BJ (cell line): ENCODE measurements at places on chromosomes 5 and 9.

GRCh38 chr5:121164632-121165031 lies 687.0 kb upstream of the FTMT start:
- DNase-seq: no peak

DNA sequence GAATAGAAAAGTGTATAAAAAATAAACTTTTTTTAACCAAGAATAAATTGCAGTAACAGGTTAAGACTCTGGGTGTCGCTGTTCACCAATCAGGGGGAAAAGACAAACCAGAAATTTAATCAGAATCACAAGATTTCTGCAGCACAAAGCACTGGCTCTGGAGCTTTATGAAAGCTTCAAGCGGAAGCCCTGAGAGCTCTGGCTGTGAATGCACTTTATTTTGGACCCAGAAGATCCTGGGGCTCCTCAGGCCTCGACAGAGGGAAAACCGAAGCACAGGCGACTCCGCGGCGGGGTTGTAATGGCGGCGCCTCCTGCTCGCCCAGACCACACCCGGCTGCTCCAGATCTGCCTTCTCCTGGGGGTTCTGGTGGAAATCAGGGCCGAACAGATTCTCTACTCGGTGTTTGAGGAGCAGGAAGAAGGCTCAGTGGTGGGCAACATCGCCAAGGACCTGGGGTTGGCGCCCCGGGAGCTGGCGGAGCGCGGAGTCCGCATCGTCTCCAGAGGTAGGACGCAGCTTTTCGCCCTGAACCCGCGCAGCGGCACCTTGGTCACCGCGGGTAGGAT lies at the start of gene PCDHGA4:
Gene PCDHGA4, plus strand, starts transcription at position 122 of the 570 bp plus-strand sequence. Its CDS starts 87 bp downstream, at position 209.
- DNase-seq: no peak

DNA sequence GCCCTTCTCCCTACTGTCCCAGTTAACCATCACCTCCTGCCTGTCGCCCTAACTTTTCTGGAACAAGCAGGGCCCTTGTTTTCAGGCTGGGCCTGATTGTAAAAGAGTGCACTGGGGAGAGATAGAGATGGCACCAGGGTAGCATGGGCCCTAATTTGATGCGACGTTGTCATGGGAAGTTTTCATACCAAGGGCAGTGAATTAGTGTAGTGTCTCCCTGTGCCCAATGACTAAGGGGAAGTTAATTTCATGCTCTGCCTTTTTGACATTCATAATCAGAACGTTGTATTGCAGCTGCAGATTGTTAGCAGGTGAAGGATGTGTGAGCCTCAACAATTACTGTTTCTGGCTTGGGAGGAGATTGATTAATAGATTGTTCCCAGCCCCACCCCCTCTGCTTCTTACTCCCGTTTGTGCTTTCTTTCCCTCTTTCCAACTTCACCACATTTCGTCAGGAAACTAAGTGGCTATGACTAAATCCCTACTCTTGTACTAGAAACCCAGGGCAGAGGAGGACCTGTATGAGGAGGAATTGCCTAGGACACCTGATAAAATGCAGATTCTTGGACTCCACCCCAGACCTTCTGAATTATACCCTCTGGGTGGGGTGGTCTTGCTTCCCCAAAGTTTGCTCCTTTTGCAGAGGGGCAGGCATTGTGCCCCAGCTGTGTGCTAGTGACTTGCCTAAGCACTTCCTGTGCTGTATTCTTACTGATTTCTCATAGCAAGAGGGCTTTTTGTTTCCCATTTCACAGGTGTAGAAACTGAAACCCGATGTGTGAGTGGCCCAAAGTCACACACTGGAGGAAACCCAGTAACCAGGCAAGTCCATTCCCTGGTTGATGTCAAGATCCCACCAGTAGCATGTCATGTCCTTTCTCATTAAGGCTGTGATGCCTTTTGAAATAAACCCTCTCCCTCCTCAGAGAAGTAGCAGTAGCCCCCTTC lies 56.3 kb downstream of the DAB2IP start:
- DNase-seq: no peak

DNA sequence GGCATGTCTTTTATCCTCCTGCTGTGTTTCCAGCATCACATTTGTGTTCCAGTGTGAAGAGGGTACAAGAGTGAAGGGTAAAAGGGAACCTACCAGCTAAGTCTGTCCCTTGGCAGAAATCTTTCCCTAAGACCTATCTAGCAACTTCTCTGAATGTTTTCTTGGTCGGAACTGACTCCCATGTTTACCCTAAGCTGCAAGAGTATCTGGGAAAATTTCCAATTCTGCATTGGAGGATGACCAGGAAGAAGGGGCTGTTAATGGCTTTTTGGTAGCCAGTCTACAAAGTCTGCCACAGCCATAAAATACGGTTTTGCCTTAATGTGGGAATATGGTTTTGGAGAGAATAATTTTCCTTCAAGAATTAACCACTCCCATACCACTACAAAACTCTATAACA lies 75.1 kb downstream of the MAST4 start:
- DNase-seq: no peak

GRCh38 chr9:105834404-105834803 lies 140.1 kb downstream of the TMEM38B start:
- DNase-seq: no peak

DNA sequence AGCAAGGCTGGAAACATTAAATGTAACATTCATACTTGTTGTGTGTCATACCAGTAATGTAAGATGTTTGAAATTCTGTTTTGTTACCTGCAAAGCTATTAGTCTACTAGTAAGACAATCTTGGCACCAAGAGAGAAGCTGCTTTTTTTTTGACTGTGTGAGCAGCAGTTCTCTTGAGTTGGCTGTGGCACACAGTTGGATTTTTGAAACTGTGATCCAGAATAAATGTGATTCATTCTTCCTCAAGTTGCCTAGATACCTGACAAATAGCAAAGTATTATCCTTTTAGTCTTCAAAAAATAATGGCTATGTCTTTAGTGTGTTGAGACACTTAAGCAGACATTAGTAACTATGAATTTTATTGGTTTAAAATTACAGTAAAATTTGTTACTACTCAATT lies 57.2 kb upstream of the HAPLN1 start:
- DNase-seq: no peak

GRCh38 chr9:125235804-125236519 lies 5.2 kb downstream of the HSPA5 start:
- no peak for DNase-seq

GRCh38 chr5:163964671-163965070 lies 459.3 kb downstream of the MAT2B start:
- no peak for DNase-seq

DNA sequence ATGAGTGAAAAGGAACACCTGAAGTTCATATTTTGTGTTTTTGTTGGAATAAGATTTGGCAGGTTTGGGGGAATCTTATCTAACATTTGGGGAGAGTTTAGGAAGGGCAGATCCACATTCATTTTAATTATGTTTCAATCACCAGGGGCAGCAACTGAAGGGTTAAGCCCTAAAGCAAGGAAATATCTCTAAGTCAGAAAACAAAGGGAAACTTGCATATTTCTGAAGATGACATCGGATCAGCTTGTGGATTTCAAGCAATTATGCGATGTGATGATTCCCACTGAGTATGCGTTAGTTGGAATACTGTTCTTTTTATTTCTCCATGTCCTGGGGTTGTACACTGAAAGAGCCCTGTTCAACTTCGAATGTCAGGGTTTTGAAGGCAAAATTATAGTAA lies 59.8 kb upstream of the NFIB start:
- DNase-seq: no peak

- DNase-seq: no peak
Observed at GRCh38 chr9:70131296-70131695, 87.6 kb downstream of the MAMDC2 start.

GRCh38 chr9:98867103-98867428 lies 59.6 kb downstream of the GALNT12 start:
- DNase-seq: no peak

DNA sequence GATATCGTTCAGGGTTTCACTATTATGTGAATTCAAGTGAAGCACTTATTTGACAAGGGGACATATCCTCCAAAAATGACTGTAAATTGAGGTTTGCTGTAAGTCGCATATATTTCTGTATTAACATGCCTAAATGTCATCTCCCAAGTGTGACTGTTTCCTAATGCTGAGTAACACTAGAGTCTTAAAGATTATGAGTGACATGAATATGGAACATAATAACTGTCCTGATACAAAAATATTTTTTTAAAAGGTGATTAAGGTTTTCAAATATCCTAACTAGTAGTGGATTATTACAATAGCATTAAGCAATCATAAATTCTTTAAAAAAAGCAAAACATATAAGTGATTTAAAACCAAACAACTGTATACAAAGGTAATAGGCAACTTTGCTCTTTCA lies 3.6 kb downstream of the NFIB start:
- no peak for DNase-seq

GRCh38 chr5:152237531-152237930 lies 167.5 kb downstream of the NMUR2 start:
- DNase-seq: no peak

DNA sequence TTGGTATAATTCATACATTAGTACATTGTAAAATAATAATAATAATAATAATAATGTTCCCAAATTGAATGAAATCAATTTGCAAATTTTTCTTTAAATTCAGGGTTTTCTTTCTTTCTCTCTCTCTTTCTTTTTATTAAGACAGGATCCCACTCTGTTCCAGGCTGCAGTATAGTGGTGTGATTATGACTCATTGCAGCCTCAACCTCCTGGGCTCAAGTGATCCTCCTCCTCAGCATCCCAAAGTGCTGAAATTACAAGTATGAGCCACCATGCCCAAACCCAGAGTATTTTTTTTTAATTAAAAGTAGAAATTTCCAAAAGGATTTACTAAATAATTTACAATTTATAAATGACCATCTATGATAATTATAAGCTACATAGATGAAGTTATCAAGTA lies 117.7 kb downstream of the HOMER1 start:
- DNase-seq: no peak

GRCh38 chr9:108163321-108164005 lies 673.9 kb upstream of the KLF4 start:
- no peak for DNase-seq

DNA sequence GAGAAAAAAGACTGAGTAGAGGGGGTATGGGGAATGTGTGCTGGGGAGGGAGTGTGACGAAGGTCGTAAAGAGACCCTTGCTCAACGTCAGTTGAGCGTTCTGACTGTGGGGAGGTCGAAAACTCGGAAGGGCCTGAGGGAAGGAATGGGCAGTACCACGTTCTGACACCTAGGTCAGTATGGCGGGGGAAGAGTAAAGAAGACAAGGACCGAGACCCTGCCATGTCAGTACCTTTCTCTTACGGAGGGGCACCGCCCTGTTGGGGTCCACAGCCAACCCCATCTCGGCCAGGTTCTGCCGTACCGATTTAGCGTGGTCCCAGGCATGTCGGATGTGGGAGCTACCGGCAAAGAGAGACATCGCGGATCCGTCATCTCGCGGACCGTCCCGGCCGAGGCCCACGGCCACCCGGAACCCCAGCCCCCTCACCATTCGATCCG lies 375 bp downstream of the NOP16 start:
- no peak for DNase-seq

DNA sequence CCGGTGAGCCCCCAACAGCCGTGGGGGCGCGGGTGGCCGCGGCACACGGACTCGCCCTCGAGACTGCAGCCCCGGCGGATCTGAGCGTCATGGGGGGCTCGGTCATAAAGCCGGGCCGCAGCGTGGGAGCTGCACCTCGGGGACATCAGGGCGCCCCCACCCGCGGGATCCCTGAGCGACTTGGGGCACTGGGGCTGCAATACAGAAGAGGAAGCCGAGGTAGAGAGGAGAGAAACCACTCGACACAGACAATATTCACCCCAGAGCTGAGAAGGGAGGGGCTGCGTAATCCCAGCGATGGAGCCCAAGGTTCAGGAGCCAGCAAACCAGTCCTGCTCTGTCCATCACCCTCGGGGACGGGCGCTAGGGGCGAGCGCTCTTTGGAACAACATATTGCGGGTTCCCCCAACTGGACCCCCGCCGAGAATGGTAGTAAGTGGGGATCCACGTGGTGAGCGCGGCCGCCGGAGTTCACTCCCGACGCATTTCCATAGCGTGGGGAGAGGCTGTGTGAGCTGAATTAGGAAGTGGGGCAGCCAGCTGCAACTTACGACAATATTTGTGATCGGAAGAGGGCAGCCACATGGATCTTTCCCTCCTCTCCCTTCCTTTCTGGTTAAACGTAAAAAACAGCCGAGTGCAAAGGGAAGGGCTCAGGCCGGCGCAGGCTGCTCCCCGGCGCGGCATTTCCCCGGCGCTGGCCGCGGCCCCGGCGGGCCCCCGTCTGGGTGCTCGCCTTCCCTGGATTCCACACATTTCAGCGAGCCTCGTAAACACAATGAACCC lies 9.9 kb downstream of the PTCH1 start:
- DNase-seq: no peak

- DNase-seq: peak; percentile 98
Observed at GRCh38 chr5:122078116-122079110, at the start of gene LOX. Gene LOX, minus strand, starts transcription at chr5:122078259. Its CDS starts 274 bp downstream, at chr5:122077985.

DNA sequence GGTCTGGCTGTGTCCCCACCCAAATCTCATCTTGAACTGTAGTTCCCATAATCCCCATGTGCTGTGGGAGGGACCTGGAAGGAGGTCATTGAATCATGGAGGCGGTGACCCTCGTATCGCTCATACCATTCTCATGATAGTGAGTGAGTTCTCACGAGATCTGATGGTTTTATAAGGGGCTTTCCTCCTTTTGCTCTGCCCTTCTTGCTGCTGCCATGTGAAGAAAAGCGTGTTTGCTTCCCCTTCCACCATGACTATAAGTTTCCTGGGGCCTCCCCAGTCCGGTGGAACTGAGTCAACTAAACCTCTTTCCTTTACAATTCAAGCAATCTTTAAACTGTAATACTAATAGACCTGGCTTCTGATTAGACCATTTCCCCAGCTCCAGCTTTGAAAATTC lies 92.2 kb upstream of the SARDH start:
- DNase-seq: no peak

DNA sequence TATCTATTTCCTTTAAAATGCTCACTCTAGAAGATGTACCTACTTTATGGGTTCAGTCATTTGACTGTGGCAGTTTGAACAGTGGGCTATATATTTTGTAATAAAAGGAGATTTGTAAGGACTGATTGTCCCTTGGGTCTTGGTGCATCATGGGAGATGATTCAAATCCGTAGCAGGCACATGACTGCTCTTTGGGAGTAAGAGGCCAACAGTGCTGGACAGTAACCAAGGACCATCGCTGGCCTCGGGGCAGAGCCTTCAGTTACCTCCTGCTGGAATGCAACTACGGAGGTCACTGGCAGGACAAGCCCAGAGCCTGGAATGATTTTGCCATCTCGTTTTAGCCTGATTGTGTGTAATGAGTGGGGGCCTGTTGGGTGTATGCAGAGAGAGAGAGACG lies 7.0 kb upstream of the MAMDC2 start:
- DNase-seq: no peak

DNA sequence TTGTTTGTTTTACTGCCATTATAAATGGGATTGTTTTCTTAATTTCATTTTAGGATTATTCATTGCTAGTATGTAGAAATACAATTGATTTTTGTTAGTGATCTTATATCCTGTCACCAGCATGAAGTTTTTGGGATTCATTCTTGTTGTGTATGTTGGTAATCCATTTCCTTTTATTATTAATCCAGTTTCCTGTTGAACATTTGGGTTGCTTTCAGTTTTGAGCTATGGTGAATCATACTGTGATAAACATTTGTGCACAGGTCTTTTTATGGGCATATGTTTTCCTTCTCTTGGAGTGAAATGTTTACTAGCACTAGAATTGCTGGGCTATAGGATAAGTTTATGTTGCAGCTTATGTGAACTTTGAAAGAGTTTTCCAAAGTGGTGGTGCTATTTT lies 69.6 kb downstream of the MAN2A1 start:
- DNase-seq: no peak
